ENCODE measurements at places on chromosomes 13 and 19. TPM values are rescaled to one million over a fixed set of nuclear protein-coding genes. Genes with fewer than 3 reads are reported as not detected.
A peak's percentile ranks its signal among the peaks of the same experiment; 100 is the strongest.

The CYP4F12 gene
- not detected for total RNA-seq

The COX6B2 gene
- total RNA-seq, result not detected

The LILRA5 gene
- 1.1 TPM for total RNA-seq

The PTPRS gene
- total RNA-seq, result 11.4 TPM

The KXD1 gene
- 52.3 TPM for total RNA-seq

The KIR3DL2 gene
- total RNA-seq, result not detected

The PSG7 gene
- total RNA-seq, result not detected

The PRKCG gene
- total RNA-seq, result not detected

The APC2 gene
- 0.05 TPM for total RNA-seq

The FOXO1 gene
- total RNA-seq, result 160 TPM

The RAB20 gene
- 6.8 TPM for total RNA-seq

The LILRB5 gene
- 4.5 TPM for total RNA-seq

The FOSB gene
- 1.5 TPM for total RNA-seq

The C19orf33 gene
- total RNA-seq, result 3.4 TPM

The TBC1D17 gene
- total RNA-seq, result 85.7 TPM

The PSPN gene
- total RNA-seq, result 0.62 TPM

DNA sequence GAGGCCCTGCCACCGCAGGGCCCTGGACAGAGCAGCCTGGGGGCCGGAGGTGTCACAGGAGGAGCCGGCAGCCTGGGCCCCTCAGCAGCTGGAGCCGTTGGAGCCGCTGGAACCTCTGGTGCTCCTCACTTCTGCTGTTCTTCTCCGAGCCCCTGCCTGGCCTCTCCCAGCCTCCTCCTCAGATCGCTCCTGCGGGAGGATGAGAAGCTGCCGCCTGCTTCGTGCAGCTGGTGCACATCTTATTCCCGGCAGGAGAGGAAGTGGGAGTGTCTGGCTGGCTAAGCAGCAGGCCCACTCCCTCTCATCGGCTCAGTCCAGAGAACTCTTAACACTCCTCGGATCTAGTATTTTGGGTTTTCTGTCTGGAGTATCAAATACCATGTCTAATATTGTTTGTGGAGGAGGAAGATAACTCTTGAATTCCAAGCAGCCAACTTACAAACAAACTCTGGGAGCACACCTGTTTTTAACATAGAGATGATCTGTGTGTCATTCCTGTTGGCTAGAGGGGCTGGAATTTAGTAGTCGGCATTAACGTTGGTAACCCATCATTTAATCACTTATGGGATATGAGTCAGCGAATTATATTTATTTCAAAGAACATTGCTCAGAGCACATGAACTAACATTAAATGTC is 37.1 kb upstream of the RNF113B start:
- peaks cover 12% of the 10 kb centered on the region for H3K4me1 ChIP-seq
- DNase-seq, result no peak
- H3K27me3 ChIP-seq, result no peaks in the 10 kb centered on the region
- H3K27ac ChIP-seq, result no peak overlapping the region
- no peak overlapping the region for H3K4me3 ChIP-seq

GRCh38 chr13:105364191-105364590 is 1171.3 kb downstream of the EFNB2 start:
- no peaks in the 10 kb centered on the region for H3K4me1 ChIP-seq
- no peak overlapping the region for H3K27ac ChIP-seq
- DNase-seq, result no peak
- no peak overlapping the region for H3K4me3 ChIP-seq

GRCh38 chr13:105928048-105928447 is 607.4 kb downstream of the EFNB2 start:
- H3K4me3 ChIP-seq, result no peak overlapping the region
- no peak overlapping the region for H3K27ac ChIP-seq
- H3K27me3 ChIP-seq, result no peaks in the 10 kb centered on the region
- no peak for DNase-seq
- H3K36me3 ChIP-seq, result no peaks in the 10 kb centered on the region
- no peaks in the 10 kb centered on the region for H3K4me1 ChIP-seq

- DNase-seq, result no peak
- H3K27me3 ChIP-seq, result no peaks in the 10 kb centered on the region
- H3K4me1 ChIP-seq, result no peaks in the 10 kb centered on the region
- no peak overlapping the region for H3K27ac ChIP-seq
Observed at GRCh38 chr13:71316792-71317363, 550.1 kb downstream of the DACH1 start.

DNA sequence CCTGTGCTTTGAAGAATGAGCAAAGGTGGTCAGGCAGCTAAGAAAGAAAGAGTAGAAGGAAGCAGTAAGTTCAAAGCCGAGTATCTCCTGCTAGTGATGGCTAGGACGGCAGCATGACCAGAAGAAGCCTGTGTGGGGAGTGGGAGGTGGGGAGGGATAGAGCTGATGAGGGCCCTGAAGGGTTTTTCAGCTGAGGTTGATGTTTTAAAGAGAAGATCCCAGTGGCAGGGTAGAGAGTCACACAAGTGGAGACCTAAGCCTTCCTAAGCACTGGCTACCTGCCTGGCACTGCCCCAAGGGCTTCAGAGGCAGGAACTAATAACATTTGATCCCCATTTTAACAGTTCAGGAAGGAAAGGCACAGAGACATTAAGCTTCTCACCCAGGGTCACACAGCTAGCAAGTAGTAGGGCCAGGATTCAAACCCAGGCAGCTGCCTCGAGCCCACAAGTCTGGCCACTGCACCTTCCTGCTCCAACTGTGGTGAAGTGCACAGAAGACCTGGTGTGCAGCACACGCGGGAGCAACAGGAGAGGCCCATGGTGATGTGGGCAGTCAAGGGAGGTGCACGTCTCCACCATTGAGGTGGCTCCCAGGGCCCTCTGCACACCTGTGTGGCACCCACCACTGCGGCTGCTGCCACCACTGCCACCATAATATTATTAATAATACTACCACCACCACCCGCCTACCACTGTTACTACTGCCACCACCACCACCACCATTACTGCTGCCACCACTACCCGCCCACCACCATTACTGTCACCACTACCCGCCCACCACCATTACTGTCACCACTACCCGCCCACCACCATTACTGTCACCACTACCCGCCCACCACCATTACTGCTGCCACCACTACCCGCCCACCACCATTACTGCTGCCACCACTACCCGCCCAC is 22.1 kb downstream of the CUL4A start:
- no peak overlapping the region for H3K27ac ChIP-seq
- no peak for DNase-seq
- no peak overlapping the region for H3K4me3 ChIP-seq
- H3K4me1 ChIP-seq, result no peaks in the 10 kb centered on the region

- H3K4me1 ChIP-seq, result peaks cover 16% of the 10 kb centered on the region
- H3K4me3 ChIP-seq, result peak overlapping the region; percentile 91
- H3K27ac ChIP-seq, result peak overlapping the region; percentile 9
Observed at GRCh38 chr19:45901432-45901911, 941 bp downstream of the MYPOP start.

- no peak overlapping the region for H3K27ac ChIP-seq
- H3K27me3 ChIP-seq, result no peaks in the 10 kb centered on the region
- no peaks in the 10 kb centered on the region for H3K4me1 ChIP-seq
- DNase-seq, result no peak
- H3K4me3 ChIP-seq, result no peak overlapping the region
Observed at GRCh38 chr13:80454245-80454644, 113.3 kb upstream of the SPRY2 start.

- no peak overlapping the region for H3K4me3 ChIP-seq
- no peaks in the 10 kb centered on the region for H3K36me3 ChIP-seq
- H3K4me1 ChIP-seq, result no peaks in the 10 kb centered on the region
- no peak overlapping the region for H3K27ac ChIP-seq
- no peak for DNase-seq
Observed at GRCh38 chr19:29120466-29120865, 92.5 kb downstream of the UQCRFS1 start.

- no peak for DNase-seq
- no peak overlapping the region for H3K27ac ChIP-seq
- H3K4me3 ChIP-seq, result no peak overlapping the region
- H3K27me3 ChIP-seq, result peaks cover 10% of the 10 kb centered on the region
- no peaks in the 10 kb centered on the region for H3K36me3 ChIP-seq
- H3K4me1 ChIP-seq, result no peaks in the 10 kb centered on the region
Observed at GRCh38 chr13:112928972-112929782, 39.8 kb upstream of the MCF2L start.

GRCh38 chr13:52195401-52195837 is 36.0 kb upstream of the NEK3 start:
- H3K4me1 ChIP-seq, result peaks cover 10% of the 10 kb centered on the region
- H3K27me3 ChIP-seq, result no peaks in the 10 kb centered on the region
- H3K36me3 ChIP-seq, result no peaks in the 10 kb centered on the region

- peaks cover 30% of the 10 kb centered on the region for H3K36me3 ChIP-seq
- peak overlapping the region; percentile 47 for H3K4me3 ChIP-seq
- H3K27me3 ChIP-seq, result no peaks in the 10 kb centered on the region
- H3K27ac ChIP-seq, result no peak overlapping the region
- peak; percentile 84 for DNase-seq
- H3K4me1 ChIP-seq, result no peaks in the 10 kb centered on the region
Observed at GRCh38 chr19:50050406-50051227, 24.8 kb downstream of the ZNF473 start.

DNA sequence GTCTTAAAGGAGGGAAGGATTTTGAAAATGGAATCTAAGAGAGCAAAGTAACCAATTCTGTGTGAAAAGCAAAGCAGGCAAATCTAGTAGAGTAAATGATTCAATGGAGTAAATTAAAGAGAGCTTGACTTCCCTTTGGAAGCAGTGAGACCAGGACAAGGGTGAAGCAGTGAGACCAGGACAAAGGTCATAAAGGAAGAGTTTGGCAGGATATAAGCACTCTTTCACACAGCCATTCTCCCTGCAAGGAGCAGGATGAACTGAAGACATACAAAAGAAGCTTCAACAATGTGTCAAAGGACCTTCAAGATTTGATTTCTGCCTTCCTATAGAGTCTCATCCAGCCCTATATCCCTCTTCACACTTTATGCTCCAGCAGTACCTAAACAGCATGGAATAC is 123.8 kb downstream of the ENOX1 start:
- H3K27ac ChIP-seq, result no peak overlapping the region
- no peaks in the 10 kb centered on the region for H3K36me3 ChIP-seq

- H3K4me3 ChIP-seq, result no peak overlapping the region
- no peaks in the 10 kb centered on the region for H3K36me3 ChIP-seq
- no peaks in the 10 kb centered on the region for H3K4me1 ChIP-seq
- no peak overlapping the region for H3K27ac ChIP-seq
- no peaks in the 10 kb centered on the region for H3K27me3 ChIP-seq
Observed at GRCh38 chr19:28489126-28489660, 723.8 kb downstream of the UQCRFS1 start.

- H3K36me3 ChIP-seq, result no peaks in the 10 kb centered on the region
- no peak for DNase-seq
- no peak overlapping the region for H3K4me3 ChIP-seq
- H3K27ac ChIP-seq, result no peak overlapping the region
- H3K4me1 ChIP-seq, result no peaks in the 10 kb centered on the region
Observed at GRCh38 chr13:33782631-33783030, 35.3 kb upstream of the RFC3 start.

GRCh38 chr19:33117501-33117900 is 14.4 kb upstream of the WDR88 start:
- peaks cover 94% of the 10 kb centered on the region for H3K36me3 ChIP-seq
- no peaks in the 10 kb centered on the region for H3K4me1 ChIP-seq
- no peaks in the 10 kb centered on the region for H3K27me3 ChIP-seq
- no peak for DNase-seq
- no peak overlapping the region for H3K4me3 ChIP-seq

DNA sequence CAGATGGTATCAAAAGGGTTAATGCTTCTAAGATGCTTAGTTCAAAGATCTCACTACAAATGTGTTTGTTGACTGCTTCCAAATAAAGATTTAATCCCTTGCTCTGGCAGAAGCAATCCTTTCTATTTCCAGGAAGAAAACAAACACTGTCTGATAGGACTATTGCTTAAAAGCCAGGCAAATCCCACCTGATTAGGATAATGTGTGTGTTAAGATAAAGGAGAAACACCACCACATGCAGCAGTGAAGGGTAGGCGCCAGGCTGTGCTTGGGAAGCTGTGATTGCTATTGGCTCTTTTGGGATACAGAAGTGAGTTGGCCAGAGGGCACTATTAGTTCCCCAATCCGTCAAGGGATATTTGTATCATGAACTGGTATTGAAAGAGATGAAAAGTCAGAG is 62.8 kb upstream of the LRCH1 start:
- no peaks in the 10 kb centered on the region for H3K4me1 ChIP-seq
- no peak for DNase-seq
- no peaks in the 10 kb centered on the region for H3K27me3 ChIP-seq
- no peak overlapping the region for H3K4me3 ChIP-seq
- no peak overlapping the region for H3K27ac ChIP-seq

GRCh38 chr19:46499692-46500091 is 4.0 kb upstream of the PNMA8B start:
- peaks cover 9% of the 10 kb centered on the region for H3K27me3 ChIP-seq
- no peak overlapping the region for H3K4me3 ChIP-seq
- no peak overlapping the region for H3K27ac ChIP-seq
- DNase-seq, result no peak
- H3K4me1 ChIP-seq, result no peaks in the 10 kb centered on the region

GRCh38 chr13:26914624-26915023 is 154.0 kb upstream of the GPR12 start:
- H3K27me3 ChIP-seq, result peaks cover 5% of the 10 kb centered on the region
- H3K27ac ChIP-seq, result no peak overlapping the region
- no peaks in the 10 kb centered on the region for H3K4me1 ChIP-seq
- H3K4me3 ChIP-seq, result no peak overlapping the region

DNA sequence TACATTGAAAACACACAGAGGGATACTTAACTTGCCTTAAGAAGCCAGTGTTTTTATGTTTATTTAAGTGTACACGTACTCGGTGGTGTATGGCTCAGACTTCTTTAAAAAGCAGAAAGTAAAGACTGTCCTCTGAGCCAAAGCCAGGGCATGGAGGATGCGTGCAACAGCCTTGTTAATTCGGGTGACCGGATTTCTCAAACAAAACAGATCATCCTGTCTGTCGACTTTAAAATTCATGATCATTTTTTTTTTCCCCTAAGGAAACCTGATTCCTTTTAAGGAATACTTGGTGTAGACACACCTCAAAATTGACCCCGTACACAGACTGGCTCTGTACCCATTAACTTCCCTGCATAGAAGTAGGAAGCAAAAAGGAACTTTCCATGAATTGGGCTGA is 124.7 kb upstream of the RNF113B start:
- no peaks in the 10 kb centered on the region for H3K27me3 ChIP-seq
- peaks cover 3% of the 10 kb centered on the region for H3K4me1 ChIP-seq
- H3K36me3 ChIP-seq, result no peaks in the 10 kb centered on the region
- DNase-seq, result no peak

- H3K4me1 ChIP-seq, result no peaks in the 10 kb centered on the region
- peak overlapping the region; percentile 68 for H3K27ac ChIP-seq
- peak overlapping the region; percentile 53 for H3K4me3 ChIP-seq
- H3K36me3 ChIP-seq, result no peaks in the 10 kb centered on the region
- no peaks in the 10 kb centered on the region for H3K27me3 ChIP-seq
- peak; percentile 63 for DNase-seq
Observed at GRCh38 chr13:24270639-24271141, 38.7 kb upstream of the C1QTNF9 start.

- H3K27me3 ChIP-seq, result no peaks in the 10 kb centered on the region
- peak overlapping the region; percentile 97 for H3K27ac ChIP-seq
- H3K4me1 ChIP-seq, result peaks cover 21% of the 10 kb centered on the region
- DNase-seq, result peak; percentile 68
Observed at GRCh38 chr19:40191836-40192646, 815 bp downstream of the MAP3K10 start.

GRCh38 chr19:38004521-38005223 is 97.7 kb downstream of the SIPA1L3 start:
- peak overlapping the region; percentile 55 for H3K4me3 ChIP-seq
- H3K27me3 ChIP-seq, result no peaks in the 10 kb centered on the region
- peak overlapping the region; percentile 75 for H3K27ac ChIP-seq
- H3K4me1 ChIP-seq, result peaks cover 16% of the 10 kb centered on the region
- DNase-seq, result peak; percentile 87
- no peaks in the 10 kb centered on the region for H3K36me3 ChIP-seq
